Spleen (tissue), 13 donors: ENCODE measurements at places on chromosomes 5 and 9.

DNA sequence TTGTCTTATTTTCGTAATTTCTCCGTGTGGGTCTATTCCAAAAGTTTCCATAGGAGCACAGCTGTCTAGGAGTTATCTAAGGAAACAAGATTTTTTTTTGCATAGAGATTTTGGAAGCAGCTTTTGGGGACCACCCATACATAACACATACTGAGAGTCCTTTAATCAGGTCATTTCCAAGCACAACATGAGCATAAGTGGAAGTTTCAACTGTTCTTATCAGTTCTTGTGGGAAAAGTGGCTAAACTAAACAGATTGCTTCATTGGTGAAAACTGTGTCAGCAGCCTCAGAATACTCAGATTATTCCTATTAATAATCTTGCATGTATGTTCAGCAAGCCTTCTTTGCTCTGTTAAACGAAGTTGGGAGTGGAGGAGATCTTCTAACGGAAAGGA is 153.6 kb upstream of the TYRP1 start:
- no peaks in the 10 kb centered on the region for H3K36me3 ChIP-seq
- no peak overlapping the region for H3K4me3 ChIP-seq
- DNase-seq, result no peak
- no peaks in the 10 kb centered on the region for H3K27me3 ChIP-seq

DNA sequence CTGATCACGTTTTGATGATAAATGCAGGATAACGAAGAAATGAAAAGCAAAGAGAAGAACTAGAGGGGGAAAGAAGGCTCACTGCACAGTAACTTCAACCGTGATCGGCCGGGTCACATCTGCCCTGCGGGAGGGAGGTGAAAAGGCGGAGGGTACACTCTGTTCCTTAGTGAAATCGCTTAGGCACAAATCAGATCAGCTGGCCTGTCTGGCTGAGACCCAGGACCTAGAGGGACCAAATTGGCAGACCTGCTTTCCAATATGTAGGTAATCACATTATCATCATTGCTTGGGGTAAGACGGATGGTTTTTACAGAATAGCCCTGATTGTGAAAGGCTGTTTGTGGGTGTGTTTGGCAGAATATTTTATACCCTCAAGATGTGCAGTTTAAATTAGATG is 82.2 kb downstream of the SLC28A3 start:
- no peaks in the 10 kb centered on the region for H3K27me3 ChIP-seq
- peaks cover 5% of the 10 kb centered on the region for H3K4me1 ChIP-seq

DNA sequence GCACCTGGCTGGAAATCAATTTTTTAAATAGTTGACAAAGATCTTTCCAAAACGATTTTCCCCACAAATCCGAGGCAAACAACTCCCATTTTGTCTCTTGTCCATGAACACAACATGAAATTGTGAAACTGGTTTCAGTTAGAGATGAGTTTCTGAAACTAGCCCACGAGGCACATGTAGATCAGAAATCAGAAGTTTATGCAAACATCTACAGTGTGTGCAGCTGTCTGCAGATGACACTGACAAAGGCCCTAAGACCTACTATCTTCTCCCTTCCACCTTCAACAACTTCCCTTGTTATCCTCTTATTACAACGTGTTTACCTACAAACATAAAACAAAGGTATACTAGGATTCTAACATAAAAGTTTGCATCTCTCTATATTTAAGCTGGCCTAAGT is 183.3 kb downstream of the DIRAS2 start:
- H3K27me3 ChIP-seq, result no peaks in the 10 kb centered on the region
- H3K36me3 ChIP-seq, result no peaks in the 10 kb centered on the region
- no peak overlapping the region for H3K27ac ChIP-seq
- H3K4me3 ChIP-seq, result no peak overlapping the region

DNA sequence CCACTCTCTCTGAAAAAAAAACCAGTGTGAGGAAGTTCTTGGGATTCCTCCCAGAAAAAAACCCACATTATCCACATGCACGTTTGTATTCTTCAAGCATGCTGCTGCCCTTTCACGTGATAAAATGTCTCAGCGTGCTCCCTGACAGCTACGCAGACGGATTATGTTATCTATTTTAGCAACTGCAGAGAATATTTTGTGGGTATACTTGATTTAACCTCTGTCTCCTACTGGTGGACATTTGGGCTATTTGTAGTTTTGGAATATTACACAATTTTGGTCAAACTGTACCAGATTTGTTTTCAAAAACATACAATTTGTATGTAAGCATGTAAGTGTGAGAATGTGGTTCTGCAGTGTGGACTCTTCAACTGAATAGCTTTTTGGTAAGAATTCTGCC is 10.7 kb downstream of the PRRC2B start:
- H3K27me3 ChIP-seq, result no peaks in the 10 kb centered on the region
- H3K36me3 ChIP-seq, result no peaks in the 10 kb centered on the region
- DNase-seq, result no peak
- H3K4me3 ChIP-seq, result no peak overlapping the region

DNA sequence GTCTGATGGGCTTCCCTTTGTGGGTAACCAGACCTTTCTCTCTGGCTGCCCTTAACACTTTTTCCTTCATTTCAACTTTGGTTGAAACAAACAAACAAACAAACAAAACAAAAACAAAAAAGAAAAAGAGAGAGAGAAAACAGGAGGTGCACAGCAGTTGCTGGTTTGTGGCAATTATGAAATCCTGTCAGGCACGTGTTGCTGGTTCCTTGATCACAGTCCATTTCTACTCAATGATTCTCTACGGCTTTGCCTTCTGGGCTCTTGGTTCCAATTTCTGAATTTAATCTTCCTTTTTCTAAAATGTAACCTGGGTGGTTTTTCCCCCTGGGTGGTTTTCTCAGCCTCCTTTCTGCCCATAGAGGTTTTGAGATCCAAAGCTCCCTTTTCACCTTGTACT is 17.8 kb upstream of the PANK3 start:
- H3K27me3 ChIP-seq, result no peaks in the 10 kb centered on the region
- no peak overlapping the region for H3K4me3 ChIP-seq

GRCh38 chr5:5301176-5301575 is 121.3 kb upstream of the ICE1 start:
- H3K4me1 ChIP-seq, result no peaks in the 10 kb centered on the region
- H3K4me3 ChIP-seq, result no peak overlapping the region
- no peaks in the 10 kb centered on the region for H3K27me3 ChIP-seq
- no peak for DNase-seq
- H3K36me3 ChIP-seq, result no peaks in the 10 kb centered on the region

- H3K4me3 ChIP-seq, result no peak overlapping the region
- H3K27me3 ChIP-seq, result no peaks in the 10 kb centered on the region
- H3K4me1 ChIP-seq, result no peaks in the 10 kb centered on the region
- H3K36me3 ChIP-seq, result peaks cover 12% of the 10 kb centered on the region
- no peak for DNase-seq
Measured at GRCh38 chr9:726005-726404, 115.5 kb upstream of the DMRT1 start.

- H3K36me3 ChIP-seq, result no peaks in the 10 kb centered on the region
- H3K4me1 ChIP-seq, result no peaks in the 10 kb centered on the region
- no peaks in the 10 kb centered on the region for H3K27me3 ChIP-seq
- DNase-seq, result no peak
Measured at GRCh38 chr5:26945901-26946300, 92.5 kb downstream of the CDH9 start.

DNA sequence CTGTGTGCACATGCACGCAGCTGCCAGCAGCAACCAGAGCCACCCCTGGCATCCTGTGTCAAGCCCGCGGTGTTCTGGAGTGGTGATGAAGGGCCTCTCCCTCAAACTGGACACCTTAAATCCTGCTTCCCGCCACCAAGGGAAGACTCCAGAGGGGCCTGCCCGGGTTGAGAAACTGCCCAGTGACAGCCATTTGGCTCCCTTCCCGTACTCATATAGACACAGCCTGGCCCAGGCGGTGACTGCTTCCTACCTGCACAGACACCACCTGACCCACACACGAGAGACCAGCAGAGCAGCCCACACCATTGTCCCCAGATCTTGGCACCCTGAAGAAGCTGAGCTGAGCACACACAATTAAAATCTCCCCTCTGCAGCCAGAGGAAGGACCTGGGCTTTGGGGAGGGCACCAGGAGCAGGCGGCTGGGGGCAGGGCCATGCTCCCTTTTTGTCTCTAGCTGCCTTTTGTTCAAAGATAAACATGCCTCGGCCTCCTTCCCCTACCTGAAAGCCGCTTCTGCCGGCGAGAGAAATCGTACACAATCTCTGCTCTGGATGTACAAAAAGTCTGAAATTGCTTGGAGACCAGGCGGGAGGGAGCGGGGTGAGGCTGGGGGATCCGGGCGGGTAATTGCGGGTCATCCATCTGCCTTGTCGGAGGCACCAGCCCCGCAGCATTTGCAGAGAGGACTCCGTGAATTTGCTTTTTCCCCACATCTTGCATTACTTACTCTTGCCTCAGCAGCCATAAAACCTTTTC is 78.4 kb downstream of the TSPAN17 start:
- DNase-seq, result no peak
- no peak overlapping the region for H3K27ac ChIP-seq
- H3K27me3 ChIP-seq, result peaks cover 56% of the 10 kb centered on the region

- H3K27ac ChIP-seq, result peak overlapping the region; percentile 83
- DNase-seq, result peak; percentile 92
- H3K36me3 ChIP-seq, result no peaks in the 10 kb centered on the region
Measured at GRCh38 chr9:111926421-111926875, 29.8 kb downstream of the UGCG start.

GRCh38 chr9:91255327-91255726 is 106.4 kb downstream of the AUH start:
- H3K27me3 ChIP-seq, result no peaks in the 10 kb centered on the region
- peaks cover 7% of the 10 kb centered on the region for H3K4me1 ChIP-seq
- no peak overlapping the region for H3K27ac ChIP-seq
- no peak overlapping the region for H3K4me3 ChIP-seq

- no peaks in the 10 kb centered on the region for H3K36me3 ChIP-seq
- no peak overlapping the region for H3K4me3 ChIP-seq
- no peaks in the 10 kb centered on the region for H3K4me1 ChIP-seq
- H3K27me3 ChIP-seq, result no peaks in the 10 kb centered on the region
Measured at GRCh38 chr5:130912088-130912487, 253.0 kb downstream of the HINT1 start.

DNA sequence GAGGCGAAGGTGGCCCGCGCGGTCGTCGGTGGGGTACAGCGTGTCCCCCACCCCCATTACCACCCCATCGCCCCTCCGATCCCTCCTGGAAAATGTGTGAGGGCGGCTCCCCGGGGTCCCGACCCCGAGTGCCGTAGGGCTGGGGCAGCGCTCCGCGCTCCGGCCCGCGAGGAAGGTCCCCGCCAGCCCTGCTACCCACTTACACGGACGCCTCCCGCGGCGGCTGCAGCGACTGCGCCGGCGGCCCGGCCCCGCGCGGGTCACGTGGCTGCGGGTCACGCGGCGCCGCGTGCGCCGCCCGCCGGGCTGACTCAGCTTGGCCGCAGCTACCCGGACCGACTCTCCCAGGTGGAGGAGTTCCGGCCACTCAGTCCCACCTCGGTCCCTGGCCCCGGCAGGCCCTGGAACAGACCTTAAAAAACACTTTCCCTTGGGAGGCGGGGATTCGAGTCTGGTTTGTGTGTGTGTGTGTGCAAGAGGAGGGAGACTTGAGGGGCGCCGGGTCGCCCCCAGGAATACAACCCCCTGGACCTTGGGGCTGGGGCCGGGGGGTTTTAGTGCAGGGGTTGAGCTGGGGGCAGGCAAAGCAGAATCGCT is at the start of gene GNPDA1:
GNPDA1 (minus strand) TSS at position 236 of the 597 bp plus-strand sequence. CDS start 992 bp downstream, outside the sequence.
- peak within 1 kb of the TSS; percentile 89 for H3K4me3 ChIP-seq
- H3K27ac ChIP-seq, result peak within 1 kb of the TSS; percentile 90
- peaks cover 49% of the 10 kb centered on the region for H3K4me1 ChIP-seq
- no peaks in the 10 kb centered on the region for H3K27me3 ChIP-seq
- H3K36me3 ChIP-seq, result peaks cover 23% of the 10 kb centered on the region
- DNase-seq, result peak; percentile 96

DNA sequence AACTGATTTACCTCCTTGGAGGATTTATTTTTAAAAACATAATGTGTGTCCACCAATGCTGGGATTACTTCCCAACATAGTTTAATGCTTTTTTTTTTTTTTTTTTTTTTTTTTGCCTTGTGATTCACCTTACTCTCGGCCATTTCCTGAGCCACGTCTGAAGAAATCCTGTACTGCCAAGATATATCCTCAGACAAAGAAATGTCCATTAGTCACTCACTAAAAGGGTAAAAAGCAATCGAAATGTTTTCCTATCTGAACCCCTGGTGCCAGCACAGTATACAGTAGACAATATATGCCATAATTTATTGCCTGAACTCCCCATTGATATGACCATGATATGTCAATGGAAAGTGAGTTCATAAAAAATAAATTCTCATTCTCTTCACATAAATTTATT is 344.1 kb downstream of the BNC2 start:
- no peak for DNase-seq
- H3K4me1 ChIP-seq, result peaks cover 14% of the 10 kb centered on the region
- H3K4me3 ChIP-seq, result no peak overlapping the region
- no peaks in the 10 kb centered on the region for H3K27me3 ChIP-seq
- H3K27ac ChIP-seq, result no peak overlapping the region
- no peaks in the 10 kb centered on the region for H3K36me3 ChIP-seq

GRCh38 chr5:179268399-179268952 is 76.8 kb downstream of the ADAMTS2 start:
- peak; percentile 61 for DNase-seq
- H3K4me1 ChIP-seq, result peaks cover 8% of the 10 kb centered on the region
- no peak overlapping the region for H3K27ac ChIP-seq
- H3K4me3 ChIP-seq, result no peak overlapping the region
- H3K36me3 ChIP-seq, result no peaks in the 10 kb centered on the region

DNA sequence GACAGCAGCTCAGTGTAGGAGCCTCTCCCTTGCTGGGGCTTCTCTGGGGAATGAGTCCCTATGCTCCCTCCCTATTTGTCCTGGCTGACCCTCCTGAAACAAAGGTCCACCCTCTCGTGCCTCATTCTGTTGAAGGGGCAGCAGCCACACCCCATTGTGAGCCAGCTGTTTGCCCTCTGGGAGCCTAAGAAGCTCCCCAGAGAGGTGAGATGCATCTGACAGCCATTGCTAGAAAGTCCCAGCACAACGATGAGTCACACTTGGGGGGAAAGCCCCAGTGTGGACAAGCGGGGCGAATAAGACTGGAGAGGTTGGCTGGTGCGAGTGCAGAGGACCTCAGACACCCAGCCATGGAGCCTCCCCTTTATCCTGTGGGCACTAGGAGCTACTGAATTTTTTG is 101.4 kb downstream of the PPARGC1B start:
- no peaks in the 10 kb centered on the region for H3K4me1 ChIP-seq
- H3K36me3 ChIP-seq, result no peaks in the 10 kb centered on the region
- H3K27me3 ChIP-seq, result no peaks in the 10 kb centered on the region

DNA sequence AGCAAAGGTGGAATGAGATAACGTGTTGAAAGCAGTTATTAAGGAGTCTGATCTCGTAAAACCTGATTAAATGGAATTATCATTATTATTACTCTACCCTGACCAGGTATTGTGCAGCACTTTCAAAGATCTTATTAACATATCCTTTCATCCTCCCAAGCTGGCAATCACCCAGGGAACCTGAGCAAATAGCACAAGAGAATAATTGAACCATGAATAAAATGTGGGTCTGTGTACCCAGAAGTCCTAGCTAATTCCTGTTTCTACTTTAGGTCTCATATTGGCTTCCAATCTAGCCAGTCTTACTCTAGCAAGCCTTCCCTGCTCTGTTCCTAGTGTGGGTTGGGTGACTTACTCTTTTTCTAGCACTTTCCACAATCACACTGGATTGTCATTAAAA is 162.2 kb upstream of the STK32A start:
- H3K4me1 ChIP-seq, result no peaks in the 10 kb centered on the region
- H3K4me3 ChIP-seq, result no peak overlapping the region
- no peaks in the 10 kb centered on the region for H3K36me3 ChIP-seq
- H3K27ac ChIP-seq, result no peak overlapping the region
- DNase-seq, result no peak

GRCh38 chr5:26572480-26572879 is 465.9 kb downstream of the CDH9 start:
- no peaks in the 10 kb centered on the region for H3K4me1 ChIP-seq
- DNase-seq, result no peak
- H3K4me3 ChIP-seq, result no peak overlapping the region
- H3K27ac ChIP-seq, result no peak overlapping the region
- no peaks in the 10 kb centered on the region for H3K27me3 ChIP-seq
